Body of pancreas (tissue), 4 donors: ENCODE measurements at places on chromosomes 5 and 9.
A peak's percentile ranks its signal among the peaks of the same experiment; 100 is the strongest.

GRCh38 chr9:91172329-91172728 is 189.4 kb downstream of the AUH start:
- DNase-seq: no peak

GRCh38 chr9:119337573-119337972 is 31.7 kb downstream of the BRINP1 start:
- no peak for DNase-seq

GRCh38 chr9:8262625-8263622 is 463.3 kb upstream of the DMAC1 start:
- no peak for DNase-seq

DNA sequence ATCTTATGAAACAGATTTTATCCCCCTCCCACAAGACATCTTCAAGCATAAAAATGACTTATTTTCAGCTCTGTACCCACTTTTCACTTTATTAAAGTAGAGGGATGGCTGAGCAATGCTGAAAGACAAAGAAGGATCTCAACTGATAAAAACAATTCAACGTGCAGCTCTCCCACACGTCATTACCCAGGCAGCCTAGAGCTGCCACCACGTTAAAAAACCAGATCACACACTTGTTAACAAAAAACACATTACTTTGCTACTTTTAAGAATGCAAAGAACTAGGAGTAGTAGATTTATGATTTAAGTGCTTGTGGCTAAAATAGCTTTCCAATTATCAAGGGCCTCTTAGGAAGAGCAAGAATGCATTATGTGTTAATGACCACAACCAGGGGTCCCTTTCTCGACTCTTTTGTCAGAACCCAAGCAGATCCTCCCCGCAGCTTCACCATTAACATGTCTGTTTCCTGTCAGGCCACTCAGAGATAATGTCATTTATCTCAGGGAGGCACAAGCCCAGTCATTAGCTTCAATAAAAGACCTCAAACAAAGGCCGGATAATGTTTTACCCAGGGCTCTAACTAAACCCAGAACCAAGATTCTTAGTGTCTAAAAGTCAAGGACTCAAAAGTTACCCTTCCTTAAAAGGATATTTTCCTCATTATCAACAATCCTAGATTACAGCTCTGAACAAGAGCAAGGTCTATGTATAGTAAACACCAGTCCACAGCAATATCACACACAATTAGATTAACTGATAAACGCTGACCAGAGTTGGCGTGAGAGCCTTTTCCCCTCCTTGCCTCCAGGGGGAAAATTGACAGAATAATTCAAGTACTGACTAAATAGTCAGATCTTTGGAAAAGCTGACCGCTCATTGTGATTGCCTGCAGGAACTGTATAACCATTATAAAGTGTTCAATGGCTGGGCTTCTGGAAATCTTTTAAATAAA is 7.5 kb downstream of the ZNF608 start:
- no peak for DNase-seq

- DNase-seq: peak; percentile 55
These were observed 24.3 kb upstream of the POMT1 start for GRCh38 chr9:131478421-131478868.

GRCh38 chr9:95381221-95381620 is 63.7 kb upstream of the FANCC start:
- DNase-seq: no peak

DNA sequence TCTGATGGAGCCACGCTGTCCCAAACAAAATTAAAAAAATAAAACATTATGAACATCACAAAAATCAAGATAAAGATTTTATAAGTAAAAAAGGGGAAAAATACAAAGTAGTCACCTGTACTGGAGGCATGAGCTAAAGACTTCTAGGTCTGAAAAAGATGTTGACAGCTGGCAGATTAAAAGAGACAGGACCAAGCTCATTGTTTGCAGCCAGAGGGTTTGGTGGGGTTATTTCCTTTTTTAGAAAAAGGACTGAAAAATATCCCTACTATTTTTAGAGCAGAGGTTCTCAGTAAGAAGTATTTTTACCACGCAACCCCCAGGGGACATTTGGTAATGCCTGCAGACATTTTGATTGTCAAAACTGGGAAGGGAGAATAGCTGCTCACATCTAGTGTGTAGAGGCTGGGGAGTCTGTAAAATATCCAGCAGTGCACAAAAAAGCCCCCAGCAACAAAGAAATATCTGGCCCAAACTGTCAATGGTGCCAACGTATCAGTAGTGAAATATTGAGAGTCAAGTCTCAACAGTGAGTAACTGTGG is 353.4 kb downstream of the TLE1 start:
- DNase-seq: no peak
